Fibroblast of pulmonary artery (primary cell): ENCODE measurements at places on chromosomes 7 and 10.

DNA sequence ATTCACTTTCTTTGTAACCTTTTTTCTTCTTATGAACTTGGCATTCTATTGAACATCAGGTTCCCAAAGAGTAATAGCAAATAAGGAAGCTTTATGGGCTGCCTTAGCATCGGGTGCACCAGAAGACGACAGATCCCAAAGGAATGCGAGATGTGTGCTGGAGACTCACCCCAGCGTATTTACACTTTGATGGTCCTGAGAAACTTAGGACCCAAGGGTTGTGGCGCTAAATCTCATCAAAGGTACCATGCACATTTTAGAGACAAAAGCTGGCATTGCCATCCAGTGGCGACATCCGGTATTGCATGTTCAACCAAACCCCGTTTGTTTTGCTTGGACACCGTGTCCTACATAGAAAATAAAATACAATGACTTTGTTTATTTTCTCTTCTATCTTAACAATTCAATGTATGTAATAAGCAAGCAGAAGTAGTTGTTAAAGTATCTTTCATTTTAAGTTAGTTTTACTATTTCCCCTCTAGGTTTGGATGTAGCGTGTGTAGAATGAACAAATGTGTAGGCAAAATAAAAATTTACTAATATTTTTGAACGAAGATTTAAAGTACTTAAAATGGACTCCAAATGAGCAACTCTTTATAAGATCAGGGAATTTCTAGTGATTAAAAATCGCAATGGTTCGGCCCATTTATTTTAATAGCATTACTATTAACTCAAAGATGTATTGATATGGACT is 1154.8 kb downstream of the GATA3 start:
- DNase-seq: peak; percentile 77

DNA sequence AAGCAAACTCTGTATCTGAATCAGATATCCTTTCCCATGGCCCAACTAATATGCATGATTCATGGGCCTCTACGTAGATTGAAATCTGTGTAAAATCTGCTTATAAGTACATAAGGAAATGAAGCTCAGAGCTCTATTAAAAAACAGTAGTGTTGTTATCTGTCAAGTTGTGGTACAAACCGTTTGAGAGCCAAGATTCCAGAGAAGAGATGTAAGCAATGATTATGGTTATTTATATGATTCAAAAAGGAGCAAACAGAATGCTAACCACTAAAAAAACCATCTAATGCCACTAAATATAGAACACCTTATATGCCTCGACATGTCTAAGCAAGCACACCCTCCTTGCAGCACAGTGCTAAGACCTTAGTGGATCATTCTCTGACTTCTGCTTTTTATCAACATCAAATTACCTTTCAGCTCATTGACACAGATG is 26.6 kb downstream of the RPP38 start:
- DNase-seq: peak; percentile 81

- no peak for DNase-seq
Observed at GRCh38 chr7:25881317-25882037, 270.5 kb upstream of the NFE2L3 start.

DNA sequence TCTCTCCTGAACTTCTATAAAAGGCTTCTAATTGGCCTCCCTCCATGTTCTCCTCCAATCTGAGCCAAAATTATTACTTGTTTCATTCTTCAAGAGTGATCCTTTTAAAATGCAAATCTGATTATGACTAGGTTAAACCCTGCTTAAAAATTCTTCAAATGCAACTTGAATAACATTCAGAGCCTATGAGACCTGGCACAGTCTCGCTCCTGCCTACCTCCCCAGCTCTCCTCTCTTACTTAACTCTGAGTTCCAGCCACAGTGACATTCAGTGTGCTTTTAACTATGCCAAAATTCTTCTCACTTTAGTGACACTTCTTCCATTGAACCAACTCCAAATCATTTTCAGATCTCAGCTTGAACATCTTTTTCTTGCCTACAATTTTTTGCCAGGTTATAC is 68.8 kb downstream of the TMEM168 start:
- no peak for DNase-seq

GRCh38 chr10:20041931-20042330 is 225.7 kb downstream of the PLXDC2 start:
- DNase-seq: no peak

- no peak for DNase-seq
Observed at GRCh38 chr7:151095123-151095797, 9.0 kb downstream of the AGAP3 start.

DNA sequence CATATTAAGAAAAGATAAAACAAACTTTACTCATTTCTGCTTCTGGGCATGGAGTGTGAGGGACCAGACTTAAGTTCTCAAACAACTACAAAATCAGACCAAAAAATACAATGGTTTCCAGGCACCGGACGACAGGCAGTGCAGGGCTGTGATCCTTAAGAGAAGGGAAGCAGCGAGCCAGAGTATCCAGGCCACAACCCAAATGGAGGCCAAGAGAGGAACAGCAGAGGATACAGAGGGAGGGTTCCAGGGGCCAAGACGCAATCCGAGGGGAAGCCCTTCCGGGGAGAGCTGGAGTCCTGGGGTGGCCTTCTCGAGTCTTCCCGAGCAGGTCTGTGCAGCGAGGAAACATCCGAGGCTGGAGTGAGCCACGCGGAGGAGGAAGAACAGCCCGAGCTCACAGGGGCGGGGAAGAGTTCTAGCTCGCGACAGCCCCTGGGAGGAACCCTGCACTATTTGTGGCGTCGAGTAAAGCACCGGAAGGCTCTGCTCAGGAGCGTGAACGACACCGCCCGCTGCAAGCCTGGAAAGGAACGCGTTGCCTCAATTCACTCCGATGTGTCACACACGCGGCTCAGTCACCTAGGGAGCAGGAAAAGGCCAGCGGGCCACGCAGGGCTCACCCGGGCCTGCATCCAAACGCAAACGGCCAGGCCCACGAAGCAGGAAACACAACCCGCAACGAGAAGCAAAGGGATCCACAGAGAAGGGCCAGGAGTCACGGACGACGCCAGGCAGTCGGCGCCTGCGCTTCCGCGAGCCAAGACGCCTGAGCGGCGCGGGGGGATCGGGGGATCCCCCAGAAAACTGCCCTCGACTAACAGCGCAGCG is 933 bp upstream of the RNF32 start:
- no peak for DNase-seq

DNA sequence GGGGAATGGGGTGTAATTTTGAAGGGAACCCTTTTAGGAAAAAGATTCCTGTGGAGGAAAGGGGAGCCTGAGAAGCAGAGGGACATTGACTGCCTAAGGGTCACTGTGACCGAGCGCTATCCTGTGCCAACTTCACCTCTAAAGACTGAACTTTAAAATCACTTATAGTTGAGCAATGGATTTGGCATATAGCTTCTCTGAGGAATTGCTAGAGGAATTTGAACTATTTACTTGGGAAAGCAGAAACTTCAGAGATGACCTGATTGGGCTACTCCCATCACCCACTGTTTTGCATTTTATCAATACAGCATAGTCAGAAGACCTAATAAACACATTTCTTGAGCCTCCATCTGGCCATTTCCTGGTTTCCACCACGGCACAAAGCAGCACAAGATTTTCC is 23.7 kb upstream of the WNT16 start:
- peak; percentile 40 for DNase-seq

GRCh38 chr7:130458257-130458656 is 17.4 kb upstream of the CEP41 start:
- no peak for DNase-seq

GRCh38 chr10:61822781-61823230 is 78.7 kb upstream of the ARID5B start:
- no peak for DNase-seq

DNA sequence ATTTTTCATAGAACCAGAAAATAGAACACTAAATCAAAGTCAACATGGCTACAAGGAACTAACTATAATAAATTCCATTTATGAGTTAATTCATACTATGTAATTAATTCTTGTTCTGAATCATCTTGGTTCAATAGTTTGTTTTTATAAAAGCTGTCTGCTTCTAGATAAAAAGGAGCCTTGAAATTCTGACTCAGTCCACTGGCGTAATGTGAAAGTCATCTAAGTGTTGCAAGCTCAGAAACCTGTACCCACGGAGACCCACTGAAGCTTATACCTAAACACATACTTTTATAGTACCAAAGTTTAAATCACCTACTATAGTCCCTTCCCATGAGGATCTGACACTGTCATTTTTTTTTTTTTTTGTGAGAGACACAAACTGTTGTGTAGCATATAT is 489.4 kb downstream of the SEMA3D start:
- DNase-seq: peak; percentile 90

DNA sequence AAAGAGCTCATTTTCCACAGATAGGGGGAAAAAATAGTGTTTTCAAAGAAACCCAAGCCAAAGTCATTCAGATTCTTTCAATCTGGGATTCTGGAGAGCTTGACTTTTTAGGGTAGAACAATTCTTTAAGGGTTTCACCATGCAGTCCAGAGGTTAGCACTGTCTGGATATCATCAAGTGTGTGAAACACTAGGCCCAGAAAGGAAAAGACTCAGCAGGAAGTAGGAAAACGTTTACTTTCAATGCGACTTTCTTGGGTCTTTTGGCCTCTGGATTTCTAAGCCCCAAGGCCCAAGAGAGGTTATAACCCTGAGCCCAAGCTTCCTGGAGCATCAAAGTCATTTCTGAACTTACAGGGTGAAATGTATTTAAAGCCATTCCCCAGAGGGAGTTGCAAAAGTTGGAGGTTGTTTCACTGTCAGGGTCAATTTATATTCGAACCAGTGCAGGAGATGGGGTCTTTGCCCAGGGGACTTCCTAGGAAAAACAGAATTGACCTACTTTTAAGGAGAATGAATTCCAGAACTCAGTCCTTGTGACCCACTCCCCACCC is 158.0 kb downstream of the C7orf25 start:
- DNase-seq: no peak

DNA sequence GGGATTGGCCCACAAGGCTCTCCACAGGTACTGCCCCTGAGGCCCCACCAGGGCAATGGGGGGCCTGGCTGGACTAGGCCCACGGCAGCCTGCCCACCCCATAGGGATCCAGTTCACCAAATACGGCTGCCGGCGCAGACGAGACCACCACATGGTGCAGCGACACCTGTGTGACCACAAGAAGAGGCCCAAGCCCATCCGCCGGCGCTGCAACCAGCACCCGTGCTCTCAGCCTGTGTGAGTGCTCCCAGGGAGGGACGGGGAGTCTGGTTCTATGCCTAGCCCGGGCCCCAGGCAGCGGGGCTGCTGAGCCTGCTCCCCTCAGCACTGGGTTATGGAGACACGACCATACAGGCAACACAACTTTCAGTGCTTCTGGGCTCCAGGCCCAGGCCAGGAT is 33.2 kb downstream of the TBATA start:
- DNase-seq: no peak

- DNase-seq: no peak
Observed at GRCh38 chr7:55185321-55185802, 166.5 kb downstream of the EGFR start.

- peak; percentile 50 for DNase-seq
Observed at GRCh38 chr7:43018446-43018845, 86.3 kb downstream of the MRPL32 start.

DNA sequence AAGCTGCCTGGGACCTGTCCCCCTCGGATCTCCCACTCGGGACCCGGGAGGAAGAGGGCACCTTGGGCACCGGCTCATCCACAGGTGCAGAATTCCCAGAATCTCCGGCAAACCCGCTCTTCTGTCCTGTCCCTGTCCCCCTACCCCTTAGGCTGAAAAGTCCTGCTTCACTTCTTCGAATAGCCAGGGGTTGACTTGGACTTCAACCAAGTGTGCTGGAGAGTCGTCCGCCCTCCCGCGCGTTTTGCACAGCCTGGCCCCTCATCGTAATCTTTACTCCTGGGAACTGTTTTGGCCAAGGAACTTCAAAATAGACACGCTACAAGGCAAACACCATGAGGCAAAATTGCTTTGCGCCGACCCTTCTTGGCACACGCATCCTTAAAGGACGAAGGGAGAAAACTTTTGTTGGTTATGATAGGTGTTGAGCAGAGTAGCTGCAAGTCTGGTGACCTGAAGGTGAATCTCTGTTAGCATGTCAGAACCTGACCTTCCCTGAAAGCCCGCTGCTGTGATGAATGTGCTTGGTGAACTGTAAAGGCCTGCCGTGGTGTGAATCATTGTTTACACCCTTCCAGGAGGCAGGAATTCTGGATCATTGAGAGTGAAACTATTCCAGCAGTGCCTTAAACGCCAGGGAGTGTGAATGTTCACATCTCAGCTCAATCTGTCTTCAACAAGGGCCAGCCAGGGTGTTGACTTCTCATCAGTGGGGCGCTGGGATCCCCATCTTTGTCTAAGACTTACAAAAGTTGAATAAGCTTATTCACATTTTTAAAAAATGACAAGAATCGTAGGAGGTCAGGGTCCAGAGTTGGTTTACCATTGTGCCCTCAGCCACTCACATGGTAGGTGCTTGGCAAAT is 589 bp upstream of the RAPGEF5 start:
- DNase-seq: peak; percentile 3

DNA sequence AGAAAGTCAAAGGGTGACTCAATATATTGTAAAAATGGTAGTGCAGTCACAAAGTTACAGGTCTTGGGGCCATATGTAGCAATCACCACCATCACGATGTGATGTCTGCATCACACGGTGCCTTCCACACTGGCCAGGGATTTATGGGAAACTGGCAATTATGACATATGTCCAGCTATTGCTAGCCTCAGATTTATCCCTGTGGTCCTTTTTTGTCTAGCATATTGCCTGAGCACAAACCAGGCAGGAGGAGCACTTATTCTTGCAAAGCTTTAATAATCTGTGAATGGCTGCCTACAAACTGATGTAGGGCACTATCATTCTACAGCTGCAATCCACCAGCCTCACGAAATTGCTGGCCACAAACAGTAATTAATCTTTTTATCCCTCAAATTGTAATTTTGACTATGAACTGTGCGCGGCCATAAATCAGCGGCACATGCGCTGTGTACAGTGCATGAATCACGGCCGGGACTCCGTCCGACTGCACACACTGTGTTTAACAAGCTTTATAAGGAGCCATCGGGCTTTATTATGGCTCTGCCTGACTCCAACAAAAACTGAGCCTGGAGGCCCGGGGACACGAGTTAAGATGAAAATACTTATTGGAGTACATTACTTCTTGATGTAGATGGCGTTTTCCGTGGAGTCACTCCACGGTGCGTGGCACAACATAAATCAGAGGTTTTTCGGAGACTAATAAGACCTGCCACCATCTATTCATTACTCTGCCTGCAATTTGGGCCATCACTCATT is 115.2 kb downstream of the EBF3 start:
- DNase-seq: no peak

GRCh38 chr10:14571866-14572507 is 202.7 kb downstream of the FAM107B start:
- peak; percentile 60 for DNase-seq

- DNase-seq: no peak
Observed at GRCh38 chr10:18068401-18068800, 71.8 kb upstream of the CACNB2 start.
